ENCODE measurements at places on chromosomes 16 and 17. TPM values are rescaled to one million over a fixed set of nuclear protein-coding genes. Genes with fewer than 3 reads are reported as not detected.

The KRTAP4-6 gene
- total RNA-seq, result not detected

The CLEC10A gene
- total RNA-seq, result 29.8 TPM

The ABI3 gene
- total RNA-seq, result 35.1 TPM

The MARVELD3 gene
- total RNA-seq, result not detected

The MYO15A gene
- total RNA-seq, result 2.0 TPM

The GP2 gene
- total RNA-seq, result 0.11 TPM

The EVPLL gene
- total RNA-seq, result not detected

The SLC38A8 gene
- not detected for total RNA-seq

The SCIMP gene
- 0.21 TPM for total RNA-seq

The SLC35G6 gene
- total RNA-seq, result not detected

The PLA2G10 gene
- total RNA-seq, result not detected

- DNase-seq, result no peak
- no peaks in the 10 kb centered on the region for H3K27me3 ChIP-seq
- peaks cover 17% of the 10 kb centered on the region for H3K4me1 ChIP-seq
Observed at GRCh38 chr16:58499615-58500351, at the start of gene NDRG4. Gene NDRG4, plus strand, starts transcription at chr16:58500143. Its CDS starts 106 bp downstream, at chr16:58500249.

DNA sequence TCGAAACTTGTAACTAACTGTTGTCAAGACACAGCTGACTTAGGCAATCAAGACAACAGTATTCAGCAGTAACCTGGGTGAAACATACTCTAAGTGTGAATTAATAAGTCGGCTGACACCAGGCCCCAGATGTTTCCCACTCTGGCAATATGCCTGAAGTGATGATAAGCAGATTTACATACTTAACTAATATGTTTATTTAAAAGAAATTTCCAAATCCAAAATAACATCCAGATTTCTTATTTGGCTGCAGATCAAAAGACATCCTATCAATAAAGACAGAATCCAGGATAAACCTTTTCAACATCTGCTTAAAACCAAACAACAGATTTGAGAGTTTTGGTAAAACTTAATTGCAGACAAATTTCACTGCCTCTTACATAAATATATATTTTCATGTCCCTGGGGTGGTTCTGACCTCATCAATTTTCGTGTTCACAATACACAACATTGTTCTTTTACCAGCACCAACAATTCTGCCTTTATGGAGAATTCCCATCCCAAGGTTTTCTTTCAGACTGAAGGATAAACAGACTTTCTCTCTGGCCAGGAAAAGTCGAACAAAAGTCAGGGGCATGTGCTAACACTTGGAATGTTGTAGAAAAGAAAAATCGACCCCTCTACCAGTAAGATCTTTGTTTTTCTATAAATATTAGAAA is 45.1 kb upstream of the TOX3 start:
- no peaks in the 10 kb centered on the region for H3K27me3 ChIP-seq
- DNase-seq, result no peak
- H3K4me1 ChIP-seq, result no peaks in the 10 kb centered on the region
- no peak overlapping the region for H3K4me3 ChIP-seq
- no peaks in the 10 kb centered on the region for H3K36me3 ChIP-seq

DNA sequence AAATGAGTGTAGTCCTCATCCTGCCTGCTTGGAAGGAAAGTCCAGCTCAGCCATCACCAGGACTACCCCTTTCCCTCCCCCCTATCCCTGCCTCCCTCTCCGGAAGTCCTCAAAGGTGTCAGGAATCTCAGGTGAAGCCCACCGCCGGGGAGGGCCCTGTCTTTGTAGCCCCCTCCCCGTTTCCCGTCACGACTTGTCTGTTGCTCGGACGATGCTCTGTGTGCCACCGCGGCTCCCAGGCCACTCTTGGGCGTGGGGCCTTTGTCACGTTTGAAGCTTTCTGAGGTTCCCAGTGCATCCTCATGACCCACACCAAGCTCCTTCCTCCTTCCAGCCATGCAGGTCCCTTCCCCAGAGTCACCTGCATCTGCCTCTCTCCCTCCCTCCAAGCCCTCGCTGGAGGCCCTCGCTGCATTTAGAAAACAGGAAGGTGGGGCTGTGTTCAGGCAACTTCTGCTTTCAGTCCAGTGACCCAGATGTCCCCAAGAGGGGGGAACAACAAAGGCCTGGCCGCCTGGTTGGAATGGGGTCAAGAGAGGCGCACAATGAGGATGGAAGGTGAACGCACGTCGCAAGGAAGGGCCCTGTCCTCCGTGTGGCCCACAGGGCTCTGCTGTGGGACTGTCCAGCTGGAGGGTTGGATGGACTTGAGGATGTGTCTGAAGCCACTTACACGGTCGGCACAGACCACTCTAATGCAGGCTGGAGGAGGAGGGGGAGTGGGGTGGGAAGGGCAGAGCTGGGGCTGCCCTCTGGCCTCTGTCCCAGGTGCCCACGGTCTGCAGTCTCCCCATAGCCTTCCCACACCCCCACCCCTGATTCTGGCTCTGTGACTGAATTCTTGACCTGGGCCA is 59.9 kb downstream of the OR1D5 start:
- H3K4me1 ChIP-seq, result peaks cover 11% of the 10 kb centered on the region
- DNase-seq, result no peak
- H3K4me3 ChIP-seq, result peak overlapping the region; percentile 7
- H3K36me3 ChIP-seq, result no peaks in the 10 kb centered on the region
- no peaks in the 10 kb centered on the region for H3K27me3 ChIP-seq
- H3K27ac ChIP-seq, result peak overlapping the region; percentile 88

GRCh38 chr16:19578378-19578971 is 23.0 kb downstream of the VPS35L start:
- no peaks in the 10 kb centered on the region for H3K4me1 ChIP-seq
- no peak overlapping the region for H3K4me3 ChIP-seq
- peaks cover 39% of the 10 kb centered on the region for H3K36me3 ChIP-seq
- no peak for DNase-seq

DNA sequence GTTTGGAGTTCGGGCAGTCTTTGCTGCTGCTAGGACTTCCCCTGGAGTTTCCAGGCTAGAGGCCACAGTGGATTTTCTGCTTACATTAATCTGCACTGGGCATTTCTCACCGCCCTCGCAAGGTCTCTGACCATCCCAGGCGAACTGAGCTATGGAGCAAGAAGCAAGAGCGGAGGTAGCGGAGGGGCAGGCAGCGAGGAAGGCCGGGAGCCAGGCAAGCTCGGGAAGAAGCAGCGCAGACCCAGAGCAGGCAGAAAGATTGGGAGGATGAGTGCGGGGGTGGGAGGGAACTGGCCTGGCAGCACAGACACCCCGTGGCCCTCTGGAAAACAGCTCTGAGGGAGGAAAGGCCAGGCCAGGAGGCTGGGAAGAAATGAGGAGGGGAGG is 3.8 kb downstream of the COTL1 start:
- H3K27ac ChIP-seq, result no peak overlapping the region
- H3K36me3 ChIP-seq, result no peaks in the 10 kb centered on the region

- no peaks in the 10 kb centered on the region for H3K36me3 ChIP-seq
- DNase-seq, result no peak
- no peaks in the 10 kb centered on the region for H3K27me3 ChIP-seq
- H3K27ac ChIP-seq, result no peak overlapping the region
- H3K4me3 ChIP-seq, result no peak overlapping the region
- H3K4me1 ChIP-seq, result no peaks in the 10 kb centered on the region
Observed at GRCh38 chr16:47470810-47471209, 9.7 kb downstream of the PHKB start.

DNA sequence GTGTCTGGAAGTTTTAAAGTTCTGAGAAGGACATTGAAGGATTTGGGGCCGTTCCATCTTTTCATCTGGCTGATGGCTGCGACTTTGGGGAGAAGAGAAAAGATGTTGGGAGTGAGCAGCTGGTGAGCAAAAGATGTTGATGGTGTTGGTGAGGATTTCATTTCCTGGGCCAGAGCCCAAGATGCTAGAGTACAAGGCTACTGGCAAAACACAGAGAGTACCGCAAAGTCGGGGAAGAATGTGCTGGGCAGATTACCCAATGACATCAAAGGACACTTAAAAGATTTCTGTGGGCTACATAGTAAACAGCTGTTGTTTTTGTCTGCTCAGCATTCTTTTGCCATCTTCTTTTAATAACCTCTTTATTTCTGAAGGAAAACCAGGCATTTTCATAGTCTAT is 49.4 kb upstream of the GAS7 start:
- H3K27ac ChIP-seq, result no peak overlapping the region
- H3K4me1 ChIP-seq, result no peaks in the 10 kb centered on the region
- H3K27me3 ChIP-seq, result no peaks in the 10 kb centered on the region
- DNase-seq, result no peak
- no peak overlapping the region for H3K4me3 ChIP-seq
- no peaks in the 10 kb centered on the region for H3K36me3 ChIP-seq

GRCh38 chr16:35798885-35799426 is 2339.5 kb downstream of the TP53TG3F start:
- no peaks in the 10 kb centered on the region for H3K36me3 ChIP-seq
- H3K27ac ChIP-seq, result no peak overlapping the region
- H3K27me3 ChIP-seq, result no peaks in the 10 kb centered on the region
- H3K4me1 ChIP-seq, result no peaks in the 10 kb centered on the region

DNA sequence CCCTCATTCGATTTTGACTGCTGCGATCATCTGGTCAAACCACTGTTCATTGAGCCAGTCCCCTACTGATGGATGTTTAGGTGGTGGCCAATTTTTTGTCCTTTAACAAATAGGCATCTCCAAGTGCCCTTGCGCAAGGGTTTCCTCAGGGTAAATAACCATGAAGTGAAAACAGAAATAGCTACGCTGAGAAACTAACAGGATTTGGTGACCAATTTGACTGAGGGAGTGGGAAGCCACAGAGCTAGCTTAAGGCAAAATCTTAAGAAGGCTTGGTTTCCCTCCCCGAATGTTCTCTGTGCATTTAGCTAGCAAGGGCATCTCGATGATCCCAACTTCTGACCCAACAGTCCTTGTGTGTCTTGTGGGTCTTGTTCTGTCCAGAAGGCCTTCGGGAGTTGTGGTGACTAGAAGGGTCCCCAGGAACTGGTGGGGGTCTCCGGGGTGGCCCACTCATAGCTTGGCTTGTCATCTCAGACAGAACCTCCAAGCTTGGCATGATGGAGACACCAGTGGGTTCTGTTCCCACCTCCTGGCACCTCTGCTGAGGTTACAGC is 117.2 kb downstream of the SOCS1 start:
- no peaks in the 10 kb centered on the region for H3K36me3 ChIP-seq
- peaks cover 4% of the 10 kb centered on the region for H3K4me1 ChIP-seq
- H3K27ac ChIP-seq, result peak overlapping the region; percentile 58
- H3K27me3 ChIP-seq, result no peaks in the 10 kb centered on the region

DNA sequence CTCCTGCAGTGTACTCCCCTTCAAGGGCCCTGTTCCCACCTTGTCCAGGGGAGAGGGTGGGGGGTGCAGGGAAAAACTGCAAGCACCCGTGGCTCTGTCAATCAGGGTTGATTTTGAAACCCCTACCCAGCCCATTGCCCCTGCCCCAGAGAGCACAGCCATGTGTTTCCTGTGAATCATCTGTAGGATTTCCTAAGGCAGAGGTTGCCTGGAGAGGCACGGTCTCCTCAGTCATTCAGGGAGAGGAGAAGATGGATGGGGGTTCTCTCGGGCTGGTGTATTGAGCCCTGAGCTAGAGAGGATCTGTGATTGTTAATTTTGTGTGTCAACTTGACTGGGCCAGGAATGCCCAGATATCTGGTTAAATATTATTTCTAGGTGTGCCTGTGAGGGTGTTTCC is 3.5 kb upstream of the AGRP start:
- no peak for DNase-seq
- H3K36me3 ChIP-seq, result no peaks in the 10 kb centered on the region
- H3K27me3 ChIP-seq, result no peaks in the 10 kb centered on the region
- no peak overlapping the region for H3K4me3 ChIP-seq
- no peak overlapping the region for H3K27ac ChIP-seq

DNA sequence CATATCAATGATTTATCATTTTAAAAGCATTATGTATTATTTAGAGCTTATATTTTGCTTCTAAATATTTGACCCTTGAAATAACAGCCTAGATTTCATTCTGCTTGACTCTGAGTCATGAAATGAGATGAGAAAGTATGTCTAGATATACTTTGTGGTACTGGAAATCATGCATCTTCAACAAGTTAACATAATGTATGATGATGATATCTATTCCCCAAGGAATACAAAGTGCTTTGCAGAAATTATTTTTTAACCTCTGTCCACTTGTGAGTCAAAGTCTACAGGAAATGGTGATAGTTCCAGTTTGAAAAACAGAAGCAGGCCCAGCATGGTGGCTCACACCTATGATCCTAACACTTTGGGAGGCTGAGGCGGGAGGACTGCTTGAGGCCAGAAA is 36.1 kb downstream of the GOSR1 start:
- H3K36me3 ChIP-seq, result peaks cover 22% of the 10 kb centered on the region
- DNase-seq, result no peak
- H3K4me3 ChIP-seq, result no peak overlapping the region
- no peaks in the 10 kb centered on the region for H3K4me1 ChIP-seq
- H3K27me3 ChIP-seq, result no peaks in the 10 kb centered on the region

GRCh38 chr16:50245417-50246298 is 20.7 kb upstream of the ADCY7 start:
- H3K27me3 ChIP-seq, result no peaks in the 10 kb centered on the region
- DNase-seq, result no peak
- no peaks in the 10 kb centered on the region for H3K36me3 ChIP-seq
- peak overlapping the region; percentile 77 for H3K4me3 ChIP-seq
- H3K4me1 ChIP-seq, result peaks cover 7% of the 10 kb centered on the region

- no peak for DNase-seq
- H3K4me1 ChIP-seq, result no peaks in the 10 kb centered on the region
- H3K36me3 ChIP-seq, result no peaks in the 10 kb centered on the region
Observed at GRCh38 chr16:80947708-80948625, 58.7 kb downstream of the CMC2 start.

DNA sequence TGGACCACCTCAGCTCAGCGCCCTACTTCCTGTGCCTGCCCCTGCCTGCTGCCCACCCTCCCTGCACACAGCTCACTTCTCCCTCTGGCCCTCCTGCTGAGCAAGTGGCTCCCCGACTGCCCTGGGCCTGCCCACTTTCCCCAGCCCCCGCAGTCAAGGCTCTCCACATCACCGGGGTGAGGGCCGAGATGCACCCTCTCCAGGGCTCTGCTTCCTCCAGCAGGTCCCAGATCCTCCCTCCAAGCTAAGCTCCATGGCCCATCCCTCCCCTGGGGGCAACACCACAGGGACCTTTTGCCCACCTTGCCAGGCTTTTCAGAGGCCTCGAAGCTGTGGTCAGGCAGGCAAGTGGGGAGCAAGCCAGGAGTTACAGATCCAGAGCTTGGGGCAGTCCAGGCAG is 820.2 kb downstream of the KCNJ18 start:
- H3K4me1 ChIP-seq, result no peaks in the 10 kb centered on the region
- H3K27me3 ChIP-seq, result no peaks in the 10 kb centered on the region
- H3K4me3 ChIP-seq, result no peak overlapping the region
- DNase-seq, result no peak
